AG04450 (cell line): ENCODE measurements at places on chromosomes 6 and 20.

DNA sequence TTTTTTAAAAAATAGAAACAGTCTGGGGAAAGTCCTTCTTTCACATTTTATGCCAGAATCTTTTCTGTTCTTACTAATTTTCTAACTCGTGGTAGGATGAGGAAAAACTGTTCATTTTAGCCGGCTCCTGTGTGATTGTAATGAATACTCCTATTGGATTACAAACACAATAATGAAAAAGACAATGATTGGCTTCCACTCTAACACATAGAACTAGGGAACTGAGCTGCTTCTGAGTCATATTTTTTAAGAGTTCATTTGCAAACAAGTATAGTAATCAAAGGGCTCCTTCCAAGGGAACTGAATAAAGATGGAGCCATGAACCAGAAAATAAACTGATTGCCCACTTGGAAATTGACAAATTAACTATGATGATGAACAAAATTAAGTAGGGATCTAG is 265.3 kb upstream of the TCF21 start:
- DNase-seq, result no peak

DNA sequence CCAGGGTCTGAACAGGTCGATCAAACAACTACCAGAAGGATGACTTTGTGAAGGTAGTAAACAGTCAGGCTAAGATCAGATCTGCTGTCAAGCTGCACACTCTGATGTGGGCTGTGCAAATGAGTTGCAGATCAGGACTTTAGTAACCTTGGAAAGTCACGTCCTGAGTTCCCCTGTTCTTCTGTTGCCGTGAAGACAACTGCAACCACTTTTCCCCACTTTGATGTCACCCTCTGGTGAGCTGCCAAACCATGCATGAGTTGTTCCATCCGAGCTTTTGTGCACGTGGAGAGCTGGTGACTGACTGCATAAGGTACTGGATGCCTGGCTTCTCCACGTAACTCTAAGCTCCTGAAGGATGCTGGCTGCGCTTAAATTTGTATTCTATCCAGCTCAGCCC is 111.0 kb downstream of the CD83 start:
- DNase-seq, result no peak

GRCh38 chr6:50791900-50792508 is 26.7 kb upstream of the TFAP2B start:
- DNase-seq, result no peak

DNA sequence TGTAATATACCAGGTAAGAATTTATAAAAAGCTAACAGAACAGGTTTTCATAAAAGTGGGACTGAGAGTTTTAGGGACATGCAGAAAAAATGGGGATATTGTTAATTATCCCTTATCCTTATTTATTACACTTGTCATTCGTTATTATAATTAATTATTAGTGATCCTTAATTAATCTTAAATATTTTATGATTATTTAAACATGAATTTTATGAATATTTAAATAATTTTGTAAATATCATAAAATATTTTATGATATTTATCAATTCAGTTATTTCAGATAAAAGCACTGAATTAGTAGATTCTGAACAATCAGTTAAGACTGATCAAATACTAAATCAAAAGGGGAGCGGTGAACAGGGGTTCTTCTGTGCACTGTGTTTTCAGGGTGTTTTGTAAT is 300.1 kb downstream of the PAX1 start:
- no peak for DNase-seq

DNA sequence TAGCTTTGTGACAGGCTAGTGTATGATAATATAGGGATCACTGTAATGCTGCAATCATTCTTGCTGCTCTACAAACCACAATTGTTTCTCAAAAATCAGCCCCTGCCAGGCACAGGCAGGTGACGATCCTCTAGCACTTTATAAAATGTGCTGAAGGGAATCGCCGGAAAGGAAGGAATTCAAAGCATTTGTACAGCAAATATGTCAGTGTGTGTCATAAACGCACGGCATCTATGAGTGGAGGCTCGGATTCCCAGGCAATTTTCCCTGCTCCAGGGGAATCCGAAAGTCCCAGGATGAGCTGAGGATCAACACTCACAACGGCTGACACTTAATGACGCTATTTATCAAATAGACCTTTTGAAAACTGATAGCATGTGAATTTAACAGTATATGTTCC is 1.4 kb downstream of the PHACTR1 start:
- DNase-seq, result no peak

DNA sequence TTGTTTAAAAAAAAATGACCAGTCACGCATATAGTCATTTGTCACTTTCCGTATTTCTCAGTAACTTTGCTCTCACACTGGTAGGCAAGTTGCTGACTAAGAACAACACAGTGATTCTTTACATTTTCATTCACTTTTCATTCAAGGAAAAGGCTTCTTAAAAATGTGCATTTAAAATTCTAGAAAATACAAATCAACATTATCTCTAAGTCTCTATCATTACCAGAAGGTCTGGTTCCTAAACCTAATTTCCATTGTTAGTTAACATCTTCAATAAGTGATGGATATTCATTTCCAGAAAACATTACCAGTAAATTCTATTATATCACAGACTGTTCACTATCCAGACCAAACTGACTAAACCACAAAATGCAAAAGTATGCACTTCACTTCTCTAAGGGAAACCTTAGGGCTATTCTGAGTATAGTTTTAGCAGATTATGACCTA is 115.3 kb downstream of the AHI1 start:
- DNase-seq, result no peak

GRCh38 chr6:166459272-166459671 is 76.5 kb upstream of the MPC1 start:
- no peak for DNase-seq

- DNase-seq, result no peak
Measured at GRCh38 chr6:165986311-165986913, 181.2 kb downstream of the TBXT start.

DNA sequence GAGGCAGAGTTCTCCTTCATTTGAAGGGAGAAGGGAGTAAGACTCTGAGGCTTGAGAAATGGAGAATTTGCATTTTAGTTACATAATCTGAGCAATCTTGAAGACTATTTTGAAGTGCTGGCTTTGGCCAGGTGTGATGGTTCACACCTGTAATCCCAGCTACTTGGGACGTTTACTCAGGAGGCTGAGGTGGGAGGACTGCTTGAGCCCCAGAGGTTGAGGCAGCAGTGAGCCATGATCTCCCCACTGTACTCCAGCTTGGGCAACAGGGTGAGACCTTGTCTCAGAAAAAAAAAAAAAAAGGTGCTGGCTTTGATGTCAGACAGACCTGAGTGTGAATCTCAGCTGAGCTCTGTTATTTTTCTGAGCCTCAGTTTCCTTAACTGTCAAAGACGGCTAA is 12.4 kb upstream of the ARMC12 start:
- no peak for DNase-seq

- DNase-seq, result no peak
Measured at GRCh38 chr20:19785173-19785982, 27.3 kb downstream of the RIN2 start.

GRCh38 chr20:14710951-14711350 is 373.5 kb upstream of the FLRT3 start:
- no peak for DNase-seq

DNA sequence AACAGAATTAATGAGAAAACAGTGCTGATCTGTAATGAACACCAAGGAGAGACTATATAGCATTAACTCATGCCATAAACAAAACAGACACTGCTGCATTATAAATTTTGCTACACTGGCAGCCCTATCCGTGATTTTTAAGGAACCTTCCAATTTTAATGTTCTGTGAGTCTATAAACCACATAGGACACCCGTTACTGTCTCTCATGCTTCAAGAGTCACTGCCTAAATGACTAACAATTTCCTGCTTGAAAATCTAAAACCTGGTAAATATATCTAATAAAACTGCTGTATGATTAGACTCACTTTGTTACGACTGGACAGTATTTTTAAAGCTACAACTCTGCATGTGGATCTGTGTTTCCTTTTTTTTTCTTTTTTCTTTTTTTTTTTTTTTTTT is 8.7 kb downstream of the CHD6 start:
- DNase-seq, result no peak

GRCh38 chr6:18214003-18214402 is 50.3 kb downstream of the DEK start:
- no peak for DNase-seq

GRCh38 chr20:32440069-32440757 is 82.1 kb downstream of the ASXL1 start:
- no peak for DNase-seq

- no peak for DNase-seq
Measured at GRCh38 chr6:22970004-22970403, 400.6 kb downstream of the HDGFL1 start.

DNA sequence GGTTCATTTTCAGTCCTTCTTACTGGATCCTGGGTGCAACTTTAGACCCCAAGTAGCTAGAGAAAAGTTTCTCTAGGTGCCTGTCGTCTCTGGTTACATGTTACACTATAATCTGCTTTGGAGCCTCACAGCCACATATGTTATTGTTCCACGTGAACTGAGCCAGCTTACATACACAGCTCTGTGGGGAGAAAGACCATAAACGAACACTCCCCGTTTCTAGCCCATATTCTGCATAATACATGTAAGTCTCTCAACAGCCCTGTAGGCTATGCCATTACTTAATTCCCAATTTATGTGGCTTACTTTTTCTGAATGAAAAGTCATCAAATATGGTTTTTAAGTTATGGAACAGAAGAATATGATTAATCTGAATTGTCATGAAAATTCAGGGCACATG is 233.8 kb downstream of the BCKDHB start:
- DNase-seq, result no peak

DNA sequence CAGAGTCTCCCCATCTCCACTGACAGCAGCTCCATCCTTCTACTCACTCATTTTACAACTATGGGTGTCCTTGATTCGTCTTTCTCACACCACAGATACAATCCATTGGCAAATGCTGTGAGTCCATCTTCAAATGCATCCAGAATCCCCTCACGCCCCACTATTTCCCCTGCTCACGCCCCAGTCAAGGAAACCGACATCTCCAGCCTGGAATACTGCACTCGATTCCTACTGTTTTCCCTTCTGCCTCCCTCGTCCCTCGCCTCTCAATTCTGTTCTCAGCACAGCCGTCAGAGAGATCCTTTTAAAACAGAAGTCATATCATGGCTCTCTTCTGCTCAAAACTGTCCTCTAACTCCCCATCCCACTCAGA is 4.7 kb downstream of the HLA-B start:
- no peak for DNase-seq

DNA sequence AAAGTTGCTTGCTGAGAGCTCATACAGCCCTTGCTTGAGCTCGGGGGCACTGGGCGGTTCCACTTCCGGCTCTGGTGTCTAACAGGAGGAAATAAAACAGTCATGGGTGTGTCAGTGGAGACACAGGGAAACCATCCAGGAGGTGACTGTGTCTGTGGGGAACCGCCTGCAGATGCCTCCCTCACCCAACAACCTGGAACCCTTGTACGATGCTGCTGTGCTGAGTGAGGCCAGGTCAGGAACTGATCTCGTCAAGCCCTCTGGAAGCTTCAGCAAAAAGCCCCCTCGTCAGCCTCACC is 15.5 kb downstream of the TXNDC5 start:
- no peak for DNase-seq
